ENCODE measurements at places on chromosomes 3 and 15.

GRCh38 chr3:14431917-14432834, 29.8 kb downstream of the SLC6A6 start:
- DNase-seq = peak; percentile 84

DNA sequence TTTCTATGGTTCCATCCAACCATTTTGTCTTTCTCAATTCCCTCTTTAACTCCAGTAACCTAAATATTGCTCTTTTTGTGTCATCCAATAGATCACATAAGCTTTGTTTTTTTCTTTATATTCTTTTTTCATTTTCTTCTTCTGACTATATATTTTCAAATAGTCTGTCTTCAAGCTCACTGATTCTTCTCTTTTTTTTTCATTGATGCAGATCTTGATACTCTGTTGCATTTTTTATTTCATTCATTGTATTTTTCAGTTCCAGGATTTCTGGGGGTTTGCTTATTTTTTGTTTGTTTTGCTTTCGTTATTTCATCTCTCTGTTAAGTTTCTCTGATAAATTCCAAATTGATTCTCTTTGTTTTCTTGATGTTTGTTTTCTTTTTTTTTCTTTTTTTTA, 36.2 kb downstream of the CLDN1 start:
- DNase-seq = no peak

DNA sequence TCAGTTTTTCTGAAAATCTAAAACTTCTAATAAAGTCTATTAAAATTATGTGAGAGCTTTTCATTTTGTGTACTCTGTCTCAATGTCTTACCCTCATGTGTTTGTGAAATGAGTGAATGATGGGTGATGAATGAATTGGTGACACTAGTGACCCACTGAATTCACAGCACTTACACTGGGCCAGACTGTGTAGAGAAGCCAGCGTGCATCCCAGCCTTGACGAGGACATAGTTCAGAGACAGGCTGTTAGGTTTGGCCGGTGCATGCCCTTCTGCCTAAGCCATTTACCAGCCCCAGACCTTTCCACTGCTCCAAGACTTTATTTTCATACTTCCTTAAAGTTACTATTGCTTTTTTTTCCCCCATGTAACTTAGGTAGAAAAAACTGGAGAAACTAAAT, 38.8 kb downstream of the FBXO22 start:
- DNase-seq = no peak

GRCh38 chr3:177330779-177331178, 133.5 kb upstream of the TBL1XR1 start:
- DNase-seq = no peak

DNA sequence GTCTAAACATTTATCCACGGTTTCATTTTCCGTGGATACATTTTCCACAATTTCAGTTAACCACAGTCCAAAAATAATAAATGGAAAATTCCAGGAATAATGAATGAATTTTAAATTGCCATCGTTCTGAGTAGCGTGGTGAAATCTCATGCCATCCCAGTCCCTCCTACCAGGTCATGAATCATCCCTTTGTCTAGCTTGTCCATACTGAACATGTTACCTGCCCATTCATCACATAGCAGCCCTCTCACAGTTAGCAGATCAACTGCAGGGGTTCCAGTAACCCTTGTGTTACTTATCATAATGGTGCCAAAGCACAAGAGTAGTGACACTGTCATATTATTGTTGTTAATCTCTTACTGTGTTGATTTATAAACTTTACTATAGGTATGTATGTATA, 124.5 kb downstream of the GSK3B start:
- DNase-seq = no peak

- no peak for DNase-seq
Measured at GRCh38 chr3:69906351-69906966, 93.1 kb upstream of the SAMMSON start.

GRCh38 chr3:11734-12133, 184.8 kb upstream of the CHL1 start:
- peak; percentile 27 for DNase-seq

DNA sequence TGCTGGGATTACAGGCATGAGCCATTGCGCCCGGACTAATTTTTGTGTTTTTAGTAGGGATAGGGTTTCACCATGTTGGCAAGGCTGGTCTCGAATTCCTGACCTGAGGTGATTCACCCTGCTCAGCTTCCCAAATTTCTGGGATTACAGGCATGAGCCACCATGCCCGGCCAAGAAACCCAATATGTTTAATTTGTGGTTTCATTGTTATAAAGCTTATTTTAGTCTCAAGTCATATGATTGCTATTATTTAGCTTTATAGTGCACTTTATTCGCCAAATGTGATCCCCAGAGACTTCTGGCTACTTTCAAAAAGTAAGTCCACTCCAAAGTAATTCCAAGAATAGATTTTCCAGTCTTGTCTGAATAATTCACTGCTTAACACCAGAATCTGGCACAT, 19.3 kb upstream of the SLC4A7 start:
- DNase-seq = peak; percentile 45

DNA sequence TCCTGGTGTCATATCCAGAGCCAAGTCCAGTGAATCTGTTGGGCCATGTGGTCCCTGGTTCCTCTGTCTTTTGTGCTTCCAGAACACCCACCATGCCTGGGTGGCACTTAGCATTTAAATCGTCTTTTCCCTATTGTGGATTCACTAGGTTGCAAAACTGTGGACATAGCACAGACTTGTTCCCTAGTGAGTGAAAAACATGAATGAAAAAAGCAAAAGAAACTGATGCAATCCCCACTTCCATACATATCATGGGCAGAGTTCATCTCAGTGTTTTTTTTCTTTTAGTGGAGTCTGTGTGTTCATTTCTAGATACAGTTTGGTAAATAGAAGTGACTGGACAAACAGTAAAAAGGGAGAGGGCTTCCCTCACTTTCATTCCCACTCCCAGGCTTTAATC, 170.5 kb downstream of the SLCO3A1 start:
- no peak for DNase-seq

DNA sequence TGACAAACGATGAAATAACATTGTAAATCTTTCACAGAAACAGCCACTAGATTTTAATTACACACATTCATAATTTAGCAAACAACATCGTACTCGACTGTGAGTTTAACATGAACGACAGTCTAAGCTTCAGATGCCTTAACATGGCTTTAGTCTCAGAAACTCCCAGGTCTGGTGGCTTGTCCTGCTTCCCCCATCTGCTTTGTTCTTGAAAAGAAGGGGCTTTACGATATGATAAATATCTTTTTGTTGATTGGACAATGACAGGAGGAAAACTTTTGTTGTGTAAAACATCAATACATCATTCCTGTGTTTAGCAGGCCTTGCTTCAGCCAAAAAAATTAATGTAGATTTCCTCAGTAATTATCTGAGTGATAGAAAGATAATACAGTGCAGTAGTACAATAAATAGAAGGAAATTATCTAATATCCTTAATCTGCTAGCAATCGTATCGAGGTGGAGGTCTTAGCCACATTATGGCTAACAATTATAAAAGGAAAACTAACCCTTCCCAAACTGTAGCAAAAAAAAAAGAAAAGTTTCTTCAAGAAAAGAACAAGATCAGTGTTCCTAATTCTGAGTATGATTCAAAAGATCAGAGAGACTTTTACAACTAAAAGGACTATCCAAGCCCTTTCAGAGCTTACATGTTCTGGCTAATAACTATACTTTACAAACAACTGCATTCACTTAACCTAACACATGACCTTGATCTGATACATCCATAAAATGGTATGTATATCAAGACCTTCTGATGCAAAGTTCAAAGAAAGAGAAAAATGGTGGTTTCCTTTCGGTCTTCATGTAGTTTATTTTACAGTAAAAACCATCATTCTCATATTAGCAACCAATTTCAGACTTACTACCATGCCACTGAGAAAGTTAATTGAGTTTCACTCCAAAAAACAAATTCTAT, 535.7 kb downstream of the FOXP1 start:
- no peak for DNase-seq

DNA sequence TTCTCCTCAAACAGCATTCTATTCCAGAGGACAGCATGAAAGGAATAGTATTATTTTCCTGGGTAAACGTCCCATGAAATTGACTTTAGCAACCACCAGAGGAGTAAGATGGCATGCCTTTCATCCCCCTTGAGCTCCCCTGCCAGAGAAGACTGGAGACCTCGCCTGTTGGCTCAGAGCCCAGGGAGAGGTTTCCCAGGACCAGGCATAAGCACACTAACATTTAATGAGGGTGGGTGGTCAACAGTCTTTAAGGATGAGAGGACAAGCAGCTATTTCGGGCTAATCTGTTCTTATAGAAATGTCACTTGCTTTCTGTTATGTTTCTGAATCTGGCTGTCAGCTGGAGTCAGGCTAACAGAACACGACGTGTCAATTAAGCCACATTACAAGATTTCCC, 390.5 kb downstream of the GABRG3 start:
- DNase-seq = no peak

GRCh38 chr3:134334231-134334900, 39.9 kb downstream of the AMOTL2 start:
- DNase-seq = no peak

GRCh38 chr3:63278171-63279004, at the start of gene SYNPR:
SYNPR (plus strand) TSS chr3:63278308.
- DNase-seq = no peak

DNA sequence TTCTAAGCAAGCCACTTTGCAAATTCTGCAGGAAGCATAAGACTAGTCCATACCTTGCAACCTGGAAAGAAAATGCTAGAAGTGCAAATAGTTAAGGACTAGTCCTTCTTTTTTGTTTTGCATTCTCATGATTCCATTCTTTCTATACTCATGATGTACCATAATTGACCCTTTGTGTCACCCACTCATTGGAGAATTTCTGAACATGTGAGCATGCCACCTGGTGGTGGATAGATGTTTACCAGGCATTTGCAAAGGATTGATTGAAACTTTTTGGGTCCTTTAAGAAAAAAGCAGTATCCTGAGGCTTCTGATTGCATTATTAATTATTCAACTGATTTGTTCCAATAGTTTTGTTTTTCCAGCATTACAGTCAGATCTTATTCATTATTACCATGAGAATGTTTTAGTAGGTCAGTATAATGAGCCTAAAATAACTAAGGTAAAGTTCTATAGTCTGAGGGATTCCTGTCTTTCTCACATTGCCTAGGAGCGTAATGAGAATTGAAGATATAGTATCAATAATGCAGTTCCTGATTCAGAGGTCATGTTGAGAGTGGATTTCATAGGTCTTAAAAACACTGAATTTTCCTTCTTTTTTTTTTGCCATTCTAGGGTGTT, 20.2 kb upstream of the DIPK2A start:
- no peak for DNase-seq

GRCh38 chr3:179179256-179179655, 31.1 kb downstream of the PIK3CA start:
- DNase-seq = no peak

GRCh38 chr3:30231277-30232141, 374.9 kb upstream of the TGFBR2 start:
- DNase-seq = no peak

- DNase-seq = no peak
Measured at GRCh38 chr3:29889215-29889614, 608.3 kb downstream of the RBMS3 start.
